ENCODE measurements at places on chromosomes 3 and 15.

- DNase-seq: no peak
Measured at GRCh38 chr15:26083457-26083856, 220.3 kb upstream of the ATP10A start.

- no peak for DNase-seq
Measured at GRCh38 chr3:41216993-41217392, 17.7 kb downstream of the CTNNB1 start.

GRCh38 chr15:99925661-99926461, 192.6 kb upstream of the LYSMD4 start:
- no peak for DNase-seq

- DNase-seq: no peak
Measured at GRCh38 chr15:30985081-30985531, 6.3 kb downstream of the MTMR10 start.

DNA sequence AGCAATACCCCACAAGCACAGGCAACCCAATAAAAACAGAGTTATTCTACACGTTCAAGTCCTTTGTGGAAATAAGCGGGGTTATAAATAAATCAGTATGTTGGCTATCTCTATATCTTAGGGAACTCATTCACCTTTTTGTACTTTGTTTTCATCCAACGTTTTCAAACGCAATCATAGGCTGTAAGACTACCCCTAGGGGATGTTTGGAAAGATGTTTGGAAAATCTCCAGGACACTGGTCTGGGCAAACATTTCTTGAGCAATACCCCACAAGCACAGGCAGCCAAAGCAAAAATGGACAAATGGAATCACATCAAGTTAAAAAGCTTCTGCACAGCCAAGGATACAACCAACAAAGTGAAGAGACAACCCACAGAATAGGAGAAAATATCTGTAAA, 70.1 kb downstream of the CLDN11 start:
- no peak for DNase-seq

- DNase-seq: no peak
Measured at GRCh38 chr3:167114619-167115018, 265.5 kb downstream of the ZBBX start.

DNA sequence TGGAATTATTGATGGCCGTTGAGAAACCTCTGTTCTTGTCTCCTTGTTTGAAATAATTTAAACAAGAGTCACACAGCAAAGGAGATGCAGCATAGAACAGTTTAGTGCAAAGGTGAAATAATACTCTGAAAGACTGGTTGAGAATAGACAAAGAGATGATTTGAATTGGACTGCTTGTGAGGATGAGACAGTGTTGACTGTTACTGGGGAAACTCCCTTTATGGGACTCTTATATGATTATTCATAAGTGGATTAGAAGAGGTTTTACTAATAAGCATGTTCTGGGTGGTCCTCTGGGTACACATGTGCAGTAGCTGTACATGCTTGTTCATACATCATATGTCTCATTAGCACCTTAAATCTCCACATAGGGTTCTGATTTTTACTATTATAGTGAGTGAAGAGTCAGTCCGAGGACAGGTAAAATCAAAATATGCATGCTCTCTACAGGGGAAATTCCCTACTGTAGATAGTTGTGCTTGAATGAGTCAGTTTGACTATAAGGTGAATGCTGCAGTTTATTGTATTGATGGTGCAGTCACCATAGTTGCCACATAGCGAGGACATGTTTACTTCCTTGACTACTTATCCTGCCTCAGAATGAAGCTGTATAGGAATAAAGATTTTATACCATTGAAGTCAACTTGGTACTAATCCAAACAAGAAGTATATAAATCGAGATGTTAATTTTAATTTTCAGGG, 498.7 kb downstream of the CNTN6 start:
- DNase-seq: no peak

- DNase-seq: no peak
Measured at GRCh38 chr15:51189669-51190385, 95.1 kb upstream of the TNFAIP8L3 start.

- DNase-seq: no peak
Measured at GRCh38 chr3:129448186-129448895, 8.3 kb downstream of the IFT122 start.

DNA sequence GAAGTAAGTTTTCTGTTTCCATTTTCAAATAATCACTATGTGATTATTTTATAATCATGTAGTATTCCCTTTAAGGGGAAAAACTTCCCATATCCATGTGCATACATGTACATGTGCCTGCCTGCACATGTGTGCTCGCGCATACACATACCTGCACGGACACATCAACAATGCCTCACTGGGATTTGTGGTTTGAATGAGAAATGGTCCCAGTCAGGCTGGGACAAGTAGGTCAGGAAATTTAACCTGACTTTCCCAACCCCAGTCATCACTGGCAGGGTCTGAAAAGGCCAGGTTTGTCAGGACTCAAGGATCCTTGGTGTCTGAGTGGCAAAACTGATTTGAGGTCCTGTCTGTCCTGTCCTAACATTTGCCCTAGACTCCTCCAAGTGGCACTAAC, 109.3 kb upstream of the MRPS22 start:
- no peak for DNase-seq

DNA sequence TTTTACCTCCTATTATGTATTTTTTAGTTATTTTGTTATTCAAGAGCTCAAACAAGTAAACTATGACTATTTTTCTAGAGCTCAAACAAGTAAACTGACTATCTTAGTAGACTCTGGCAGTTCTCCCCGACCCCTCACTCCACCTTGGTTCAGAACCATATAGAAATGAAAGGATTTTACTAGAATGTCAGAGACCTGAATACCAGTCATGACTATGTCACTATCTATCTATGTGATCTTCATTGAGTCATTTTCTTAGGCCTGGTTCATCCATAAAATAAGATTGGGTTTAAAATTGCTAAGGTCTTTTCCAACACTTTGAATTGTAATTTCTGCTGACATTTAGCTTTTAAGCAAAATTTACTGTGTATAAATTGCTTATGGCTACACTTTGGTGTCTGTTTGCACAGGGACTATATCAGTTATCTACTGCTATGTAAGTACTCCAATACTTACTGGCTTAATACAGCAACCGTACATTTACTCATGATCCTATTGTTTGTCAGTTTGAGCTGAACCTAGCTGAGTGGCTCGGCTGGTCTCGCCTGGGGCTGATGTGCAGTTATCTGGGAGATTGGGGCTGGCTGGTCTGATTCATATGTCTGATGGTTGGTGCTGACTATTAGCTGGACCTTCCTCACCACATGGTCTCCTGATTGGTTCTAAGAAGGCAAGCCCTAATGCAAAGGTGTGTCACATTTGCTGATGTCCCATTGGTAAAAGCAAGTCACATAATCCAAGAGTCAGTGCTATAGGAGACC, 37.0 kb downstream of the RASA2 start:
- DNase-seq: no peak

DNA sequence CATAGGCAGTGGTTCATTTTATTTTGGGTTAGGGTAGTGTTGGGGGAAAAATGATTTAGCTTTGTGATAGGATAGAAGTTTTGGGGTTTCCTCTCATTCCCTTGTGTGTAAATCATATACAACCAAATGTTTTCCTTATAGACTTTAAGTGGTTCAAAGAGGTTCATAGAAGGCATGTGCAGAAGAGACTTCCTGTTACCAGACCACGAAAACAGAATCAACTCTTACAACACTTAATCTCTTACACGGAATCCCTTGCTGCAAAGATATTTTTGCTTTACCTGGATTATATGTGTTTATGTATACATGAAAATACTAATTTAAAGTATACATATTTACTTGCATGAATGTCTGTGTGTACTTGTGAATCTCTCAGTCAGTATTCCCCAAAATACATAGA, 2.9 kb downstream of the TMOD2 start:
- no peak for DNase-seq

- DNase-seq: peak; percentile 72
Measured at GRCh38 chr3:53773611-53774368, 72.4 kb downstream of the CHDH start.

- DNase-seq: no peak
Measured at GRCh38 chr3:140500473-140500872, 177.4 kb upstream of the TRIM42 start.

GRCh38 chr3:1726741-1727140, 371.9 kb upstream of the CNTN4 start:
- DNase-seq: no peak

DNA sequence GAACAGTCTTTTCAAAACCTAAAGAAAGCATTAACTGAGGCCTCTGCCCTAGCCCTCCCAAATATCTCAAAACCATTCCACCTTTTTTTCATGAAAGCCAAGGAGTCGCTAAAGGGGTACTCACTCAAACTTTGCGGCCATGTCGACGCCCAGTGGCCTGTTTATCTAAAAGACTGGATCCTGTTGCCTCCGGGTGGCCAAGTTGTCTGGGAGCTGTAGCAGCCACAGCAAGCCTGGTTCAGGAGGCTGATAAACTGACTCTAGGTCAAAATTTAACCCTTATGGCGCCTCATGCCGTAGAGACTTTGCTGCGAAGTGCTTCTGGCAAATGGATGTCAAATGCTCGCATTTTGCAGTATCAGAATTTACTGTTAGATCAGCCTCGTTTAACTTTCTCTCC, 39.5 kb downstream of the ZBTB11 start:
- DNase-seq: no peak

DNA sequence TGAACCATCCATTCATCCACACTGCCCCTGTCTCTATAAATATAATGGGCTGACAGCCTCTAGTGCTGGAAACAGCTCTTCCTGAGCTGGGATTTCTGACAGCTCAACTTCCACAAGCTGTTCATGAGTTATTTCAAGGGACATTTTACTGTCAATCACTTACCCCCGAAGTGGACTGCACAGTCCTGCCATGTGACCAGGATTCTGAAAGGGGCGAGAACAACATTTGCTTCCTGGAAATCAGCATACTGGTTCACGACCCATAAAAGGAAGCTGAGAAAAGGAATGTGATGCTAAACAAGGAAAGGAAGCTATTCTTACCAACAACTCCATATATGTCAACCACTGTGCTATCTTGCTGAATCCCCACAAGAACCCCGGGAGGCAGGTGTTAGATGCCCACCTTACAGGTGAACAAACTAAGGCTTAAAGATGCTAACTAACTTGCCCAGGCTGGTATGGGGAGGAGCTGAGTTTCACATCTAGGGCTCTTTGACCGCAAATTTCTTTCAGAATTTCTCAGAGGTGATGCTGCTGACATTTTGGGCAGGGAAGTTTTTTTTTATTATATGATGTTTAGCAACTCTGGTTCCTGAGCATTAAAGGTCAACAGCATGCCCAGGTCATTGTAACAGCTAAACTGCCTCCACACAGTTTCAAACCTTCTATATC, 16.5 kb upstream of the REC114 start:
- DNase-seq: no peak

DNA sequence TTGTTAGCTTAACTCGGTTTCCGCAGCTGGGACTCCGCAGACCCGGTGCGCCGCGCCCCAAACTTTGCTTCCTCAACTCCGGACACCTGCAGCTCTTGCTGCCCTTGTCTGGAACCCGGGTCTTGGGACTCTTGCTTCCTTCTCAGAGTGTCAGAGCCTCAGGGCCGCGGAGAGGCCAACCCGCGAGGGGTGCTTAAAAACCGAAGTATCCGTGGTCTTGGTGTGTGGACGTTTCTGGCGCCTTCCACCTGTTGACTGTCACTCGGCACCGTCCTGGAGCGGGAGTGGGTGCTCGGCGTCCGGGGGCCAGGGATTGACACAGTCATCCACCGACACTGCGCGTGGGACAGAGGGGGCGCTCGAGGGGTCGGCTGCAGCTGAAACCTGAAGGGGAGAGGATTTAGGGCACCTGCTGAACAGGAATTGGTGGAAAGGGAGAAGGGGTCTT, 386 bp downstream of the SQOR start:
- DNase-seq: no peak

DNA sequence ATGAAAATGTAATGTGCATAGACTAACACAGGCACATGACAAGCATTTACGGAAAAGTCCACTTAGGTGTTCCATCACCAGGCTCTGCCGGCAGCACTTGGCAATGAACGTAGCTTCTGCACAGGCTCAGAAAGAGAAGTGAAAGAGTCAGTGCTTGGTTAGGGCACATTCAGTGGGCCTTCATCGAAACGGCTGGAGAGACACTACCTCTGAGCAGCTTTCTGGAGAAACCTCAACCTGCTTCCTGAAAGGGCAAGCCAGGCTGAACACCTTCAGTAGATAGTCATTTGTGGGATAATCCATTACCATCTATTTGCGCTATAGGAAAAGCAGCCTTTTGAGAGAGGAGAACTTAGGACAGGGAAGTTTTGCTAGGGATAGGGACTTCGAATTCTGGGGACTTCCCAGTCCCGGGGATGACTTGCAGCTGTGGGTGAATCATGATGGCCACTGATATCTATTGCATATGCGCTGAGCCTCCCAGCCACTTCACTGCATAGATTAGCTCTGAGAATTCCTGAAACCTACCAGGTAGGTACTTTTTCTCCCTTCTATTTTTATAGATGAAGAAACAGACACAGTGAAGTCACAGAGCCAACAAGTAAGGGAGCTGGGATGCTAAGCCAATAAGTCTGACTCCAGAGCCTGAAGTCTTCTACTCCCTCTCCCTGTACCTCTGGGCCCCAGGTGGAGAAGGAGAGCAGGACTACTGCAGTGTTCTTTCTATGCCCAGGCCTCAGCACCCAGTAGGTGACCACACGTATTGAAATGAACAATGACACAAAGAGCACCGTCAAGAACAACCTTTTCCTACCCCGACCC, 4.2 kb upstream of the SH2D7 start:
- no peak for DNase-seq

DNA sequence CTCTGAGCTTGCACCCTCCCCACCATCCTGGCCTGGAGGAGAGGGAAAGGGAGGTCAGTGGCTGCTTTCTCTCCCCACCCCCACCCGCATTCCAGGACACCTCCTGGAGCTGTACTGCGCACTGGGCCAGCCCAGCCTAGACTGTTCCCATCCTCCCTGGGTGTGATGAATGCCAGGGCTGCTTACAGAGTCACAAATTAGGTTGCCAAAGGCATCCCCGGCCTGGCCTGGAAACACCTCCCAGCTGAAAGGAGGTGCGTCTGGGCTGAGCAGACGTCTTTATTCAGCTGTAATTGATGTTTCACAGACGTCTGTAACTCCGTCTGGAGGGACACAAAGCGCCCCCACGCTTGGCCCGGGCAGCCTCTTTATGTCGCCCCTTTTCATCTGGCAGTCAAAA, 47.6 kb downstream of the RHCG start:
- no peak for DNase-seq

- DNase-seq: no peak
Measured at GRCh38 chr3:190709351-190709773, 153.1 kb downstream of the GMNC start.

DNA sequence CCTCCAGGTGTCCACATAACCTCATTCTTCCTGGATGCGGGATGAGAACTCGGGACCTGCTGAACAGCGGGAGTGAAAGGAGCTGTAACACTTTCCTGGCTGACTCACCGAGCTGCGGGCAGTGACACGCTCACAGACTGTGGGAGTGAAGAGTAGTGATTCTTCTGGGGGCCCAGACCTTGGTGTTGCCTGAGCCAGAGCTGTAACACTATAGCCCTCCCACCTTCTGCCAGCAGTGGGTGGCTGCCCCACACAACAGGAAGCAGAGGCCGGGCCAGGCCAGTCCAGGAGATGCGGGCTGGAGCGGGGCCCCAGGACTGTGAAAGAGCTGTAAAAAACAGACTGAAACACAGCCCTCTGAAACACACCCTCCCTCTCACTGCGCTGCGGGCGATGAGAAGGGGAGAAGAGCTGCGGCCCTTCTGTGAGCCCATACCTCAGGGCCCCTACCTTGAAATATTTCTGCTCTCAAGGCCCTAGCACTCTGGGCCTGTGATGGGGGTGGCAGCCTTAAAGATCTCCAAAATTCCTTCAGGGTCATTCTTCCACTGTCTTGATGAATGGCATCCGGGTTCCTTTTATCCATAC, 464.0 kb upstream of the CCDC54 start:
- DNase-seq: no peak

Measured in AG04449 (cell line).